ENCODE measurements at places on chromosomes 16 and 17. TPM values are rescaled to one million over a fixed set of nuclear protein-coding genes. Genes with fewer than 3 reads are reported as not detected.

- no peak for DNase-seq
Observed at GRCh38 chr17:41578971-41579370, 7.1 kb upstream of the KRT9 start.

The PNMT gene
- not detected for total RNA-seq

GRCh38 chr17:14061666-14062560 lies 7.4 kb upstream of the COX10 start:
- DNase-seq, result peak; percentile 84

DNA sequence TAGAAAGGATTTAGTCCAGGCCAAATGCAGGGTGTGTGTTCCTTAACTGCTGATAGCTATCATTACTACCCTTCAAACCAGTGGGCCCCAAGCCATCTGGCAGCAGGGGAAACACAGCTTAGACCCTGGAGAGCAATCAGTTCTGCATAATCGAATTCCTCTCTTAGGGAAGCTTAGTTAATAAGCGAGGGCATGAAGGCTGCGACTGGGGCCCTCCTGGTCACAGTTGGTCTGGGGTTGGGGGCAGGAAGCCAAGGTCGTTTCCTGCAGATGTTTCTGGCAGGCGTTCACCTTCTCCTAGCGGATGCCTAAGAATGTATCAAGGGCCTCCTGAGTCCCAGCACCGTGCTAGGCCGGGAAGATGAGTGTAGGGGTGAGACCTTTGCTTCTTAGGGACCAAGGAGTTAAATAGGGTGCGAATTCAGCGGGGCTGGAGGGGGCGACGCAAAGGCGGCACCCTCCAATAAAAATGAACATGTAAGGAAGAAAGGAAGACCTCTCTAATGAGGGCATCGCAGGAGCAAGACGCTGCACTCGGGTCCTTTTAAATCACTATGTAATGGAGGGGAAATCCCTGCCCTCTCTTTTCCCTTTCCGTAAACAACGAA lies 16.5 kb upstream of the EEF2K start:
- DNase-seq, result peak; percentile 16

The MFSD6L gene
- not detected for total RNA-seq

DNA sequence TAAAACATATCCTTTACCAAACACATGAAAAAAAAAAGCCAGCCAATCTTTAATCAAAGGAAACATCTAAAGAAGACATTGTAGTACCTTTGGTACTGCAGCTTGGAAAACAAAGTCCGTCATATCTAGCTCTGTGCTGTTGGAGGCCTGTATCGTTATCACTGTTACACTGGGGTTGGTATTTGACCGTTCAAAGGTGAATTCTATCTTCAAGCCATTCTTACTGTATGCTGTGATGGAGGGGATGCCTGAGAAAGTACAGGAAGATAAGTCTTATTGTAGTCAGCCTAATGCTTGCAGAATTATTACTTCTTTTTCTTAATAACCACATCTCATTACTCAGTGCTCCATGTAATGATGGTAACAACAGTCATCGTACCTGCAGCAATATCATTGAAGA lies 14.4 kb upstream of the PHLPP2 start:
- DNase-seq, result no peak

DNA sequence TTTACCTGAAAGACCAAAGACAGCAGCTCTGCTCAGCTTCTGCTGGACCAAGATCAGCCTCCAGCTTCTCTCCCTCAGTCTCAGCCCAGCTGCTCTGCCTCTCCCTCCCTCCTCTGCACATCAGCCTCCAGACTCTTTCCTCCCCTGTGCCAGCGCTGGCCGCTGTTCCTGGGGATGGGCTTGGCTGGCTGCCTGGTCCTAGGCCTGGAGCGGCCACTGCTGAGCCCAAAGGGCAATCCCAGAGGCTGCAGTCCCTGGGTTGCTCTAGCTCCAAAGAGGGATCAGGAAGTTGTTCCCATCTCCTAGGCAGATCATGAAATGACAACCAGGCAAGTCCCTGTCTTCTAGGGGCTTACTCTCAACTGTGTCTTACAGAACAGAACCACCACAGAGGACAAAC lies 31.3 kb downstream of the DCUN1D3 start:
- DNase-seq, result peak; percentile 57

DNA sequence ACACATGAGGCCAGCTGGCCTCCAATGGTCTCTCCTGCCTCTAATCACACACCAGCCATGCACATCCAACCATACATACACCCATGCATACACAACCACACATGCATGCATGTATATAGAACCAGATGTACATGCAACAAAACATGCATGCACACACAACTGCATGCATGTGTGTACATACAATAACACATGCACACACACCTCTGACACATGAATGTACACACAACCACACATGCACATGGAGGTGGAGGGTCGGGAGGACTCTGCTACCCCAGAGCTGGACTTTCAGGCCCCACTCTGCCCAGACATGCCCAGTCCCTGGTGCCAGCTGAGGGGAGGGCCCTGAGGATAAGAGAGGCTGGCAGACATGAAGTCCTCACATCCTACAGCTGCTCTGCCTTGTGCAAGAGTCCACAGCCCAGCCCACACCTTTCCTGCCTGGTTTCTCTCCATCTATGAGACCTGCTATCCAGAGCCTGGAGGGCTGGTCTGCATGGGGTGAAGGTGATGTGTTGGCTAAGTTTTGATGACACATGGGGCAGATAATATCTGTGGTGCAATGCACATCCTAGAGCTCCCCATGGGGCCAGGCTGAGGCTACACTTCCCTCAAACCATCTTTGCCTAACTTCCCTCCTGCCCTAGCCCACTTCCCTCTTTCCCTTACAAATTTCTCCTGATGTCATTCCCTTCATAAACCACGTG lies 50.9 kb upstream of the SDK2 start:
- no peak for DNase-seq

DNA sequence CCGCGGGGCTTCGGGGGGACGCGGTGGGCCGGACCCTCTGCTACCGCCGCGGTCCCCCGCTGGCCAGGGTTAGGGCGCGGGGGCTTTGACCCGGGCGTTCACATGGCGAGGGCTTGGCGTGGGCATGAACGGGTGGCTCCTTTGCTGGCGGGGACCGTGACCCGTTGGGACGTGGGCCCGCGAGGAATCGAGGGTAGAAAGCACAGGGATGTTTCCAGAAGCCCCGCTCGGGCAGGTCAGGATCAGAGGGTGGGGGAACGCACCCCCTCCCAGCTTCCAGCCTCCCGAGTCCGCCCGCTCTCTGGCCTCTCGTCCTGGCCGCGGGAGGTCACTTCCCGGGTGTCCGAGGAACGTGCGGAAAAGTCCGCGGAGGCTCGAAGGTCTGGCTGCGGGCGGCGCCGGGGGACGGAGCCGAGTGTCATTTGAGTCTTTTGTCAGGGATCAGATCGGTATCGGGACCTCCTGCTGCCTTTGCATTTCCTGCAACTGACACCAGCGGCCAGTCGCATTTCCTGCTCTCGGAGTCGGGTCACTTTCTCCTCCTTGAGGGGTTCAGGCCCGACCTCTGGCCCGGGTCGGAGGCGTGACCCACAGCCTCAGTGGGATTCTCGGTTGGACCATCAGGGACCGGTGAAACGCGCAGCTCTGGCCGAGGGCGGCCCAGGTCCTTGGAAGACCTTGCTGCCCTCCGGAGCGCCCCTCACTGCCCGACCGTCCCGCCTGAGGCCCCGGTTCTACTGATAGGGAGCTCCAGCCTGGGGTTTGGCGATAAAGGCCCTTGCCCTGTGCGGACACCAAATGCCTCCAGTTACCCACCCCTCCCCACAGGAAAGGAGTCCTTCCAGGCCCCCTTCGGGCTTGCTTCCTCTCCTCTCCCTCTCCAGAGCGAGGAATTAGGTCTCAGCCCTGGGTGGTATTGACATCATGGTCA lies 702 bp upstream of the WNT3 start:
- DNase-seq, result no peak

DNA sequence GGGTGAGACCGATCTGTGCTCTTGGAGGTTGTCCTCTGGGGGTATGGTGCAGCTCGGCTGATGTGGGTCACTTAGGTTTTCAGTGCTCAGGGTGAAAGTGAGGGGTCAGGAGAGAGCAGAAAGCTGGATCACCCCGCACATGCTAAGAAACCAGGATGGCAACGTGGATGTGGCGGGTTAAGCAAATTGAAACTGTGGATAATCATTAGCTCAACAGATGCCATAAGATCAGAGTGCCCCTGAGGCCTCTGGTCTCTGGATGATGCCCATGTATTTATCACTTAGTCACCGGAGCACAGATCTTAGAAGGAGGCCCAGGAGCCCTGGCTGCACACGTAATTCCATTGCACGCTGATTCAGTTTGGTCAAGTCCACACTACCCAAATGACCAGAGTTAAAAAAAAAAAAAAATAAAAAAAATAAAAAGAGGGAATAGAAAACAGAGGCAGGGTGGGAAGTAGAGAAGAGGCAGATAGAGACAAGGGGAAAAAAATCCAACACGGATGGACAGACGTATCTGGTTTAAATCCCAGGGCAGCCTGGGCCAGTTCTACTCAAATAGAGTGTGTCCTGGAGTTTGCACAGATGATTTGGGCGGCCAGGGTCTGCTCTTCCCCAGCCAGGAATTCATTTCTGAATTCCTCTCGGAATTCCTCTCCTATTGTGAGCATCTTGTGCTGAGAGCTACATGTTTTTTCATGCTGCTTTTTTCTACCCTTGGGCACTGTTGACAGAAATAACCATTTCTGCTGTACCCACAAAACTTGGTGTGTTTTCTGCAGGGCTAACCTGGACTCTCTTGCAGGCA lies 378.3 kb downstream of the CPPED1 start:
- no peak for DNase-seq

GRCh38 chr16:60605176-60605575 lies 1431.1 kb downstream of the CDH8 start:
- DNase-seq, result no peak

DNA sequence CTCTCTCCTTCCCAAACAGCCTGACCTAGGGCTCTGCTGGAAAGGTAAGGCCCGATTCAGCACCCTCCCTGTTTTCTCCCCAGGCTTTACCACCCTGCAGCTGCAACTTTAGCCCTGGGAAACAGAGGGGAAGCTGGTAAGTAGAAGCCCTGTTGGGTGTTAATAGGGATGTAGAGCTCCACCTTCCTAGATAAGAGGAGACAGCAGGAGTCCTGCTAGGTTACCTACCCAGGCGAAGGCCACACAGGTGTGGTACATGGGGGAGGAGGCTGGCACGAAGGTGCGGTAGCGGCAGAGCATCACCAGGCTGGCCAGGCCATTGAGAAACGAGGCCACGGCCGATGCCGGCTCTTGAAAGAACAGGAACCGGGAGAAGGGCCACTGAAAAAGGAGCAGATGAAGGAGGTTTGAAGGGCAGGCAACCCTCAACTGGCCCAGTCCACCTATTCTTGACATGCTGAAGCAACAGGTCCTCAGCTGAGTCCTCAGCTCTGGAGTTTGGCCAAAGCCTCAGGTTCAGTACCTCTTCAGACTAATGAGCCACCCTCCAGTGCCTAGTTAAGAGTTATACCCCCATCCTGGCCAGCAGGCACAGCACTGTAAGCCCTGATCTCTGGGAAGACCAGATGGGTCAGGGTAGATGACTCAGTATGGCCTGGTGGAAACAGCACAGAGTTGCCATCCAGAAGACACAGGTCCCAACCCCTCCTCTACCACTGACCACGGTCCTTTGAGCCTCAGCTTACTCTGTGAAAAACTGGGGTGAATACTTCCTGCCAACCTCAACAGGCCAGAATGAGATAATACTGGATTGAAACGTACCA lies 3.3 kb downstream of the PGAP3 start:
- DNase-seq, result no peak

The DPEP3 gene
- total RNA-seq, result not detected

- DNase-seq, result no peak
Observed at GRCh38 chr16:82138478-82139285, 31.3 kb downstream of the MPHOSPH6 start.

GRCh38 chr17:77332034-77332971 lies 191.5 kb downstream of the SEC14L1 start:
- no peak for DNase-seq

DNA sequence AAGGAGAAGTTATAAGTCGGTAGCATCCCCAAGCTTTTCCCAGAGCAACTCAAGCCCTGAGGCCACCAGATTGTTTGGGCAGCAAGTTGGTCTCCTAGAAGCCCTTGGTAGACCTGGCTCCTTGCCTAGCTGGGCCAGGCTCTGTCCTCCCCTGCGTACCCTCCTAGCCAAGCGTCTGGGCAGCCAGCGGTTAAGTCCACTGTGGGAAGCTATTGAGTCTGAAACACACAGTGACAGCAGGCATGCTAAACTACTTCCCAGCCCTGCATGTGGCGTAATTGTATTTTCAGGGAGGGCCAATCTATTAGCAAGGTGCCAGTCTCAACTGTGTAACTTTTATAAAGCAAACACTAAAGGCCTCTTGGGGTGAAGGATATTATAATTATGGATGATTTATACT lies 419.1 kb upstream of the RBFOX1 start:
- no peak for DNase-seq

The PYDC1 gene
- total RNA-seq, result not detected

DNA sequence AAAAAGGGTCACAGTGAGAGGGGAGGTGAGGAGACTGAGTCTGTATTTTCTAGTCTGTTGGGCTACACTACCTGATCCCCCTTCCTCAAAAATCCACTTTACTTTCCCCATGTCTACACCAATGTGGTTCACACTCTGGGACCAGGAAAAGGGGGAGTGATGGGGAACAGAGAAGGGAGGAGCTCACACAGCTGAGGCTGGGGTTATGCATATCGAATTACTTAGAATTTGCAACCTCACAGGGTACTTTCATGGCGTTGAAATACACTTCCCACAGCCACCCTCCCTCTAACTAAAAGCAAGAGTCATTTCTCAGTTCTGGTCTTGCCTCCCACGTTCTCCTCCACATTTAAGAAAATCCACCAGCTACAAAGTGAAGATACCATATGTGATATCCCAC lies 14.1 kb downstream of the MAPT start:
- no peak for DNase-seq

DNA sequence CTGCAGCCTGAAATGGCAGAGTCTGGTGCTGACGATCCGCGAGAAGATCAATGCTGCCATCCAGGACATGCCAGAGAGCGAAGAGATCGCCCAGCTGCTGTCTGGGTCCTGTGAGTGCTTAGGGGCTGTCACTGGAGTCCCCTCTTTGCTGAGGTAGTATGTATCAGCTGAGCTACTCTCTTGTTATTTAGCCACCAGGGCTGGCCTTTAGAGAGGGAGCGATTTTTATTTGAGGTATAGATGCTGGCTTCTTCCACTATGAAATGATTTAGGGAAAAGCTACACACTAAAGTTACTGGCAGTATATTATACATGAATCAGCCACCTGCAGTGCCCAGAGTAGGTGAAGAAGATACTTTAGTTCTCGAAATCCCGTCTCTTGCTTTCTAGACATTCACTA lies 2.6 kb downstream of the CDK5RAP3 start:
- no peak for DNase-seq

DNA sequence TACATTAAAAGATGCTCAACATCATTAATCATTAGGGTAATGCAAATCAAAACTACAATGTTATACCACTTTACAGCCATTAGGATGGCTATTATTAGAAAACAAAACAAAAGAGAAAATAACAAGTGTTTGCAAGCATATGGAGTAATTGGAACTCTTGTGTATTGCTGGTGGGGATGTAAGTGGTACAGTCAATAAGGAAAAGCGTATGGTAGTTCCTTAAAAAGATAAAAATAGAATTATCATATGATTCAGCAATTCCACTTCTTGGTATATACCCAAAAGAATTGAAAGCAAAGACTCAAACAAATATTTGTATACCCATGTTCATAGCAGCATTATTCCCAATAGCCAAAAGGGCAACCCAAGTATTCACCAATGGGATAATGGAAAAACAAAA lies 1.4 kb upstream of the CAPNS2 start:
- DNase-seq, result no peak

- peak; percentile 94 for DNase-seq
Observed at GRCh38 chr17:42322382-42323267, 34.3 kb downstream of the STAT5A start.

The RAB37 gene
- not detected for total RNA-seq

GRCh38 chr16:48352648-48353390 lies 32.4 kb downstream of the SIAH1 start:
- no peak for DNase-seq

Measured in IMR-90 (cell line).